Stromal cell of bone marrow (primary cell): ENCODE measurements at places on chromosomes 6 and 20.

- DNase-seq, result no peak
These were observed 4.8 kb upstream of the ZNFX1 start for GRCh38 chr20:49282584-49283171.

- no peak for DNase-seq
These were observed 290.8 kb upstream of the RNF24 start for GRCh38 chr20:4306206-4306605.

DNA sequence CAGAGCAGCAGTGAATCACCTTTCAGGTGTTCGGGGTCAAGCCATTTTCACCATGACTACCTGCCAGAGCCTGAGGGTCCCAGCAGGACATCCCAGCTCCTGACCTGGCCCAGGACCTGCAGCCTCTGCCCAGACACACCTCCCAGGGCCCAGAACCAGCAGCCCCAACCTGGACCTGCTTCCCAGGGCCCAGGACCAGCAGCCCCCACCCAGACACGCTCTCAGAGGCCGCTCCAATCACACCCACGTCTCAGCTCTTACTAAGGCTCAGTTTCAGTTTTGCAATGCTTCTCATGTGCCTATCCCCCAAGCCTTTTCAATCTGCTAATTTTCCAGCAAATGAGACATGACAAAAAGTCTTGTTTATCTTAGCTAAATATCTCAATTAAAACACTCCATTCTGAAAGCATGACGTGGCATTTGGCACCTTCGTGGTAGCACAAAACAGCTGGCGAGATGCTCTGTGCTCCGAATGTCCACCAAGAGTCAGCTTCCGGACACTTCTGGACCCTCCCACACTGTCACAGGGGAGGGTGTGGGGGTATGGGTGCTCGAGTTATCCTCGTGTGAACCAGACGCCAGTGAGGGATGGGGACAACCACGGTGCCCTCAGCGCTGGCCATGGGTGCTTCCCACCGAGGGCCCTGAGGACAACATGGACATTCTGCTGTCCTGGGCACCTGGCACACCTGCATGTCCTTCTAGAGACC is 253.2 kb downstream of the DLL1 start:
- no peak for DNase-seq

DNA sequence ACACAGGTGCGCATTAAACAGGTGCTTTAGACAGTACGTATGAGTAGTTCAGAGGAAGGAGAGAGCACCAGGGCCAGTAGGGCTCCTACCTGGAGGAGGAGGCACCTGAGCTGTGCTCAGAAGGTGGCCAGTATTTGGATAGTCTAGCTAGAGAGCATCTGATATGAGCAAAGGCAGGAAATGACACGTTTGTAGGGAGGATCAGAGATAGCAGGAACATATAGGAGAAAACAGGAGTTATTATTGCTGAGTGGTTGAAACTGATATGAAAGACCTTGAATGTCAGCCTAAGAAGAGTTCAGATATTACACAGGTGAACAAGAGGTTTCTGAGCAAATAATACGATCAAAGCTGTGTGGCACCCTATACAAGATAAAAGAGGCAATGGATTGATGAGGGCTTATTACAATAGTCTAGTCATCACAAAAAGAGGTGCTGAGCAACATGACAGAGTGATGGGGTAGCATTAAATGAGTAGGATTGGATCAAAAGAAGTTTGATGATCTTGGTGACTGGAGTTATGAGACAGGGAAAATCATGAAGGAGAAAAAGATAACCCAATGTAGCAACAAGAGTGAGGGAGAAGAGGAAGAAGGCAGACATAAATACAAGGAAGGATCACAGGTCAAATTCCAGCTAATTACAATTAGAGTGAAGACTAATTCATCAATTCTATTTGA is 69.8 kb upstream of the HIVEP1 start:
- no peak for DNase-seq

DNA sequence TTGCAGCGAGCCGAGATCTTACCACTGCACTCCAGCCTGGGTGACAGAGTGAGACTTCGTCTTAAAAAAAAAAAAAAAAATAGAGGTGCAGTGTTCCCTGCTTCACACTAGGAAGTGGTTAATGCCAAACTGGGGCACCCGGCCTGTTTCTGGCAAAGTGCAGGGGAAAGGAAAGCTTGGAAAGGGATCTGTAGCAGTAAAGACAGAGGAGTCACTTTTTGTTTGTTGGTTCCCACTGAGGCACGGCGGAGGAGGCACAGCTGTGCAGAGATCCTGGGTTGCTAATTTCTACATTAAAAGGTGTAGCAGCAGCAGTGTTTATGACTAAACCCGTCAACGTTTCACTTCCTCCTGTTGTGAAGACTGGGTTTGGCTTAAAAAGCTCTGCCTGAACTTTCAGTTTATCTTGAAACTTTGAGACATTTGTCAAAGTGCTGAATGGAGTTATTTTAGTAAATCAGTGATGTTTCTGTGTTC is 125.6 kb downstream of the CARMIL1 start:
- DNase-seq, result no peak

DNA sequence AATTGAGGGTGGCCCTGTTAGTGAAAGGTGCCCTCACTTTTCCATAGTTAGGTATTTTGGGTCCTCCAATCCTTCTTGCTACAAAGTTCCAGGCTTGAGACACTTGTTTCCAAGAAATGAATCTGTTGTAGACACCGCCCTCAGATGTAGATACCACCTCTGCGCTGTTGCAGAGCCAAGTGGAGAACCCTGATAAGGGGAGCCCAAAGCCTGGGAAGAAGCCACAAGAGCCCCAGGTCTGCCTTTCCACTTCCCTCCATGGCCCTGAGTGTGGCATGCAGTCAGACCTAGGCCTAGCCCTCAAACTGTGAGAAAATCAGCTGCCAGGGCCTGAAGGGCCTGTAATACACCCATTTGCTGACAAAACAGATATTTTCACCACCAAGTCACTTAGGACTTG is 37.1 kb downstream of the DTD1 start:
- DNase-seq, result no peak

DNA sequence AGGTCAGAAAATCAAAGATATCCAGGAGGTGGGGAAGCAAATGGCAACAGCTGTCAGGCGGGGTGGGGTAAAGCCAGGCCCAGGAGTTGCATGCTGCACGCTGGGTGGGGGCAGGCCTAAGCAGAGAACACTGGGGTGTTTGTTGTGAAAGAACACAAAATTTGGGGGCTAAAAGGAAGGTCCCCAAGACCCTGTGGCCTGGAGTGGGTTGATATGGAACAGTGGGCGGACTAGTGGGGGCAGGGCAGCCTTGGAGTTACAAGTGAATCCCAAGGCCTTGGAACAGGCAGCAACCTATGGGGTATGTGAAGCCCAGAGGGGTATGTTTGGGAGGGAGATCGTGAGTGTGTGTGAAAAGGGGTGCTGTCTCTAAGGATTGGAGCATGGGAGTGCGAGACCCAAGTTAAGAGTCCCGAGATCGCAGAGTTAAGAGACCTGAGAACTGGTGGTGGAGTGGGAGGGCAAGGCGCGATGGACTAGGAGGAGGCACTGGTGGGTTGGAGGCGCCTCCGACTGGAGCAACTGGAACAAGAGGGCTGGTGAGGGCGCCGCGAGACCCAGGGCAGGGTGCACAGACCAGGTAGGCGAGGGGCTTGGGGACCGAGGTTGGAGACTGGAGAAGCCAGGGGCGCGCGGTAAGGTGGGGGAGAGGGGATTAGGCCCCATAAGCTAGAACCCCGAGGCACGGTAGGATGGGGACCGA is 658 bp downstream of the CUL7 start:
- no peak for DNase-seq

GRCh38 chr6:89047473-89047872 is 33.1 kb upstream of the PNRC1 start:
- DNase-seq, result no peak
